GOT3 (cell line): ENCODE measurements at places on chromosomes 7 and 10.

- DNase-seq: no peak
These were observed 88.5 kb downstream of the CREM start for GRCh38 chr10:35215107-35215506.

DNA sequence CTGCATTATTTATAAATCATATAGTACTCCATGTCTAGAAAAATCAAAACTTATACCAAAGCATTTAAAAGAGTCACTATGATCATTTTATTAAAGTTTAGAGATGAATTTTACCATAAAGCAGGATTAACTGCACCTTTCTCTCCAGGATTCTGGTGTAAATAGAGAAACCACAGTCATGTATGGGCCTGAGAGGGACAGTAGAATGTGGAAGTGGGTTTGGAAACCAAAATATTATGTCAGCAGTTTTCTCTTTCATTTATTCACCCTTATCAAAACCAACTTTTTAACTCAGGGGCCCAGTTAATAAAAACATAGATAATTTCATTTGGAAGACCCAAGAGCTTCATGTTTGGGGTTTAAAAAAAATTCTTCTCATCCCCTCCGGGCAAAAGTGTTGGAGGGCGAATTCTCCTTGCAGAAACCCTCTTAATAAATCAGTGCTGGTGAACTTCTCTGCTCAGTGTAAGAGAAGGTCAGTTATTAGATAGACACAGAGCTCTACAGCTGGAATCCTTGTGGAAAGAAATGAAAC, 266.2 kb downstream of the CREB5 start:
- no peak for DNase-seq

DNA sequence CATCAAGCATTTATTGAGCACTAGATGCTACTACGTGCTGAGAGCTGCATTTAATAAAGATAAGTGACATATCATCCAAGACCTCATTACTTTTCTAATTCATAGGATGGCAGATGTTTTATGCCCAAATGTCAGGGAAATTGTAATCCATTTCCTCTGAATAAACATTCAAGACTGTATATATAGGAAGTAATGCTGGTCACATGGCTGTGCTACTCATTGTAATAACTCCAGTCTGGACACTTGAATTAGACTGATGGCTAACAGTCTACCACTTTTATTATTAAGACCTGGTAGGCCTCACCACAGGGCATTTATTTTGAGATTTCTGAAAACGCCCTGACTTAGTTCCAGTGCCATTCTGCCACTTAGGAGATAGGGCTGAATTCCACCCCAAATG, 36.6 kb downstream of the PIK3AP1 start:
- no peak for DNase-seq

- DNase-seq: no peak
These were observed 878 bp downstream of the SEC61A2 start for GRCh38 chr10:12130237-12130872.

DNA sequence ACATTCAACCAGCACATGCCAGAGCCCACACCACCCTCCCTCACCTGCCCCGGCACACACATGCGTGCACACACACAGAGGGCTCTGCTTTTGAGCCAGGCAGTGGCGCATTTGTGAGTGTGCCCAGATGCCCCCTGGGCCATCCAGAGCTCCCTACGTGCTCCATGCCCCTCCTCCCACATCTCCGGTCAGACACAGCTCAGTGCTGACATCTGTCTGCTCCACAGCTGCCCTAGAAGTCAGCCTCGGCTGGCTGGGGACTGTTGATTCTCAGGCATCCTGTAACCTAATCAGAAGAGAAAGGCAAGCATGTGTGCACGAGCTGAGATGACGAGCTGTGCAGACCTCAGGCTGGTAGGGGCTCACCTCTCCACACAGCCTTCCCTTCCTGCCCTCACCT, 135.1 kb downstream of the ZMIZ1 start:
- no peak for DNase-seq

DNA sequence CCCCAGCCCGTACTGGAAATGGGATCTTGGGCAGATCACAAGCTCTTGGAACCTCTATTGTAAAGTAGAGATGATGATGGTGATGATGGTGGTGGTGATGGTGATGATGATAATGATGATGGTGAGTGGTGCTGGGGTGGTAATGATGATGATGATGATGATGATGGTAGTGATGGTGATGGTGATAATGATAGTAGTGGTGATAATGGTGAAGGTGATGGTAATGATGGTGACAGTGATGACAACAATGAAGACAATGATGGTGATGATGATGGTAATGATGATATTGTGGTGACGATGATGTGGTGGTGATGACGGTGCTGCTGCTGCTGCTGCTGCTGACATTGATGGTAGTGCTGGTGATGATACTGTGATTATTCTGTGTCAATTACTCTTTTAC, 91.0 kb upstream of the AFAP1L2 start:
- no peak for DNase-seq

DNA sequence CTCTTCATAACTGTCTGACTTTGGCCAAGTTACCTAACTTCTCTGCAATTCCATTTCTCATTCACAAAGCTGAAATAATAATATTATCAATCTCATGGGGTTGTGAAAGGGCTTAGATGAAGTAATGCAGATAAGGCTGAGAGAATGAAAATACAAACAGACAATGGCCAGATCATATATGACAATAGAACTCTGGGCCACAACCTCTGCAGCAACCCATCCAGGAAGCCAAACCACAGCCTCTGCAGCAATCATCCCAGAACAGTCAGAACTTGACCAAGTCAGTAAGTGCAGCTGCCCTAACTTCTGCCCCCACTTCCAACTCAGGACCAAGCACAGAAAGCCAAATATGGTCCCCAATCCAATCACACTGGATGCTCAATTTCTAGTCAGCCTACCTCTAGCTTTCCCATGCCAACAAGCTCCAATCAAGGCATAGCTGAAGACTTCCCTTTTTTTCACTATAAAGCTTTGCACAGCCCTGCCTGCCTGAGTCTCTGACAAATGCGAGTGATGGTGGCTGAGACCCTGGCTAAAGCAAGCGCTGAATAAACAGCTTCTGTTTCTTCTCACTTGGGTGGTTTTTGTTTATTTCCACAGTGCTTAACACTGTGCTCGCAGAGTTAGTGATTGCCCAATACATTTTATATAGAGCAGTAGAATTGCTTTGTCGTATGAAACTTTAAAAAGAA, 34.8 kb upstream of the TNPO3 start:
- no peak for DNase-seq

GRCh38 chr7:31963569-31964175, 106.5 kb downstream of the PDE1C start:
- DNase-seq: no peak

- no peak for DNase-seq
These were observed 588.7 kb upstream of the PFKP start for GRCh38 chr10:2478656-2479055.

DNA sequence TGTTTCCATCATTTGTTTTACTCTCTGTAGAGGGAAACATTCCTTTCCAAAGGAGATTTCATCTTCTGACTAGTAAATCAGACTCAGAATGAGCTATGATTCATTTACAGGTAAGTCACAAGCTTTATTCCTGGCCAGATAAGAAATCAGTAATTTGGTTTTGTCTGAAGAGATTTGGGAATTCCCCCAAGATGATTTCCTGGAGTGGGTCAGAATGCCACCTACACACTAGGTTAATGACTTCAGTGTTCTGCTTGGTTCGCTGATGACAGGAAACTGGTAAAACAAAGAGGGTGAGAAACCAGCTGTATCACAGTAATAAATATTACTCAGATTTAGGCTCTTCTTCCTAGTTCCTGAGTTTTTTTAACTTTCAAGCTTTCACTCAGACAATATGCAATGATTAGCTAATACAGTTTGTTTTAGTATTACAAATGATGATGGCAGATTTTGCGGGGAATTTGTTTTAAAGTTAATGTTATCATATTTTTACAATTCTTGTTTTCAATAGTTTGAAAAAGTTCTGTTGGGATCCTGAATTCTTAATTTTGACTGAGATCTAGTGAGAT, 8.3 kb upstream of the ASZ1 start:
- DNase-seq: no peak

DNA sequence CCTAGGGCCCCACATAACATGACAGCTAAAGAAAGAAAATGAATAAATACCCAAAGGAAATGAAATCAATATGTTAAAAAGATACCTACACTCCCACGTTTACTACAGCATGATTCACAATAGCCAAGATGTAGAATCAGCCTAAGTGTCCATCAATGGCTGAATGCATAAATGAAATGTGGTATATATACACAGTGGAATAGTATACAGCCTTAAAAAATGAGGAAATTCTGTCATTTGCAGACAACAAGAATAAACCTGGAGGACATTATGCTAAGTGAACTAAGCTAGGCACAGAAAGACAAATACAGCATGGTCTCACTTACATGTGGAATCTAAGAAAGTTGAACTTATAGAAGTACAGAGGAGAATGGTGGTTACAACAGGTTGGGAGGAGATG, 102.9 kb downstream of the ST8SIA6 start:
- DNase-seq: no peak

DNA sequence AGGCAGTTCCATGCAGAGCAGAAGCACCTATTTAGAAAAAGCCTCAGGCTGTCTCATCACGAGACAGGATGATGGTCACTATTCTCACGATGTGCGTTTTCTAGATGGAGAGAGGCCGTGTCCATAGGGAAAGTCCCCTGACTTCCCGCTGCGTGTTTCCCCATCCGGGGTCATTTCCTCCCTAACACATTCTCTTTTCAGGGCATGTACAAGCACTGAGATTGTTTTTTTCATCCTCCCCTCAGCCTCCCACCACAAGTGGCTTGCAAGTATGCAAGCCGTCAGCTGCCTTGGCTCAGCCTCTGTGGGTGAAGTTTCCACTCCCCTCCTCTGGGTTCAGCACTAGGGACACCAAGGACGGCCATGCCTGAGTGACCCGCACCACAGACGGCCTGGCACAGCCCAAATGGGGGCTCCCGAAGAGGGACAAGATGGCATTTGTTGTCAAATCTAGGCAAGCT, 2.7 kb upstream of the CALML5 start:
- no peak for DNase-seq

DNA sequence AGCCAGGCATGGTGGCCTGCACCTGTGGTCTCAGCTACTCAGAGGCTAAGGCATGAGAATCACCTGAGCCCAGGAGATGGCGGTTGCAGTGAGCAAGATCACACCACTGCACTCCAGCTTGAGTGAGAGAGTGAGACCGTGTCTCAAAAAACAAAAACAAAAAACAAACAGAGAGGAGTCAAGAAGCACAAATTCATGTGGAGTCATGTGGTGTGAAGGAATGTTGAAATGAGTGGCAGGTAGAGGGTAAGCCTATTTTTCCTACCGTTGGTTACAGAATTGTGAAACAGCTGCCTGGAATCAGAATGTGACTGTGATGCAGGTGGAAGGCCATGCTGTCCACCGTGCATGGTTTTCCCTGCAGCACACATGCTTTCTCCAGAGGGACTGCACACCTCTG, 23.7 kb upstream of the NUB1 start:
- no peak for DNase-seq

- DNase-seq: no peak
These were observed 14.0 kb upstream of the ADD3 start for GRCh38 chr10:109993551-109994330.

DNA sequence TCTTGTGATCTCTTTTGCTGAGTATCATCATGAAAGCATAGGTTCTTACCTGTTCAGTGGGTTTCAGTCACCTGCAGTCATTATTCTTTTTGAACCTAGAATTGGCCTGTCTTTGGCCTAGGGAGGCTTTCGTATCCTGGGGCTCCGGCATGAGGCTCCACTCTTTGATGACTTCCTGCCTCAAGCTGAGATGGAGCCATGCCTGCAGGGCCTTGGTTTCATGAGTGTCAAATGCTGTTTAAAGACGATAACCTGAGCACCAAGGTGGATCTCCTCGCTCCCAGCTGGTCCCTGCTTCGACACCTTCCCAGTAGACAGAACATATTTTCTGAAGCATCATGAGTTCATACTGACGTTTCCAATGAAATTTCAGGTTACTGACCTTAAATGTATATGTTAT, 597.8 kb upstream of the FOXK1 start:
- DNase-seq: no peak

DNA sequence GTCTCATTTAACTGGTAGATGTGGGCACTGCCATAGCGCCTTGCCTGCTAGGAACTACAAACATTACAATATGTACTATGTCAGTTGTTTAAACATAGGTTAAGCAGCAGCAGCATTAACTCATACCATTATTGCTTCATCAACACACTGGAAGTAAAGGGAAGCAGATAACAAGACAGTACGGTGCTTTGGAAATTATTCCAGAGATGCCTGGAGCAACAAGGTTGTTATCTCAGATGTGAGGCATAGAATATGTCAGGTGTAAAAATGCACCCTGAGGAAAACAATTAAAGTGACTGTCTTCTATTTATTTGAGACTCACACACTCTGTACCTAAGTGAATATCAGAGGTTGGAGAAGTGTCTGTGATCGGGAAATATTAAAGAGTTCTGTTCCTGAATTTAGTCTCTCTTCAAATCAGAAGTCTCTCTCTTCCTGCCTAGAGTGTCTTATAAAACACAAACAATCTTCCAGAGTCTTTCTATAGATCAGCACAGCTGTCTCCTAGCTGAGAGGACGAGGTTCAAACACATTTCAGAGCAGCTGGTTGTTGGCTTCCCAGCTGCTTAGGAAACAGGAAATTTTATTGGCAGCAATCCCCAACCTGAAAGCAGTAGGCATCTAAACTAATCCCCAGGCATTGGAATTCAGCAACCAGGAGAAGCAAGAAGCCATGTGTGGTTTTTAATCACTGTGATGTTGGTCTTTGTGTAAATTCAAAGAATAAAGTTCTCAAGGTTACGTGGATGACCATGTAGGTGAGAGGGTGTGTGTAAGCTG, 994.4 kb upstream of the LRRTM3 start:
- DNase-seq: no peak

- DNase-seq: no peak
These were observed 110.3 kb downstream of the KAT6B start for GRCh38 chr10:74936577-74937265.

- DNase-seq: no peak
These were observed 190.9 kb upstream of the PPP1R3A start for GRCh38 chr7:114109721-114110120.

- DNase-seq: no peak
These were observed 343.0 kb upstream of the PCDH15 start for GRCh38 chr10:55144001-55144400.

DNA sequence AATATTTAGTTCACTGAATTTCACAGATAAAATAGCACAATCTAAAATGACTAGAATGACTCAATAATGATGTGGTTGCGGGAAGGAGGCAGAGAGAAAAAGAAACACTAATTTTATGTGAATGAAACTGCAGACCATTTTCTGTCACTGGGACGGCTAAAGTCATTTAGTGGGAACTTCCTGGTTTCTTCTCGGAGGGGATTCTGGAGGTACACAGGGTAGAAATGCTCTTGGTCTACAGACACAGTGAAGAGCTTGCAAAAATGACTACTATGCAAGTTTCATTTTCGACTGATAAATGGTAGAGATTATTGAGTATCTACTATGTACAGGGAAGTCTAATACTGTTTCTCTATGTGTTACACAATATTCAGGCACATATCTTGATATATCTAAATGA, 63.5 kb upstream of the LRRN3 start:
- no peak for DNase-seq

DNA sequence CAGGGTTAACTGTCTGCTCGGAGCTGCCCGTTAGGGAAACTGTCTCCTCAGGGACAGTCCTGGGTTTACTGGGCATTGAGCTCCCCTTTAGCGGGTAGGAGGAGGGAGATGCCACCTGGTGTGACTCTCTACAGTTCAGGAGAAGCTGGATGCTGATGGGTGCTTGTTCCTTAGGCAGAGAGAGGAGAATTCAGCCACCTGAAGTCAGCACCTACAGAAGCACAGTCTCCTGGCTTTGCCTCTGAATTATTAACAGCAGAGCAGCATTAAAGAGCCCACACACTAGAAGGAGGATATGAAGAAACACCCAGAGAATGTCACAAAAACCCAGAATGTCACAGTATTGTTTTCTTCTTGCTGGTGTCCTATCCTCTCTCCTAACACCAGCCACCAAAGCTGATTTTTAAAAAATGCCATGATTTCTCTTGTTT, 696 bp downstream of the GIMAP4 start:
- no peak for DNase-seq
